ENCODE measurements at places on chromosomes 4 and X.

GRCh38 chr4:75637176-75637575, 6.8 kb upstream of the CDKL2 start:
- no peak for DNase-seq
- no peaks in the 10 kb centered on the region for H3K27me3 ChIP-seq
- H3K27ac ChIP-seq = peak overlapping the region; percentile 26
- H3K4me1 ChIP-seq = peaks cover 8% of the 10 kb centered on the region
- H3K4me3 ChIP-seq = no peak overlapping the region

DNA sequence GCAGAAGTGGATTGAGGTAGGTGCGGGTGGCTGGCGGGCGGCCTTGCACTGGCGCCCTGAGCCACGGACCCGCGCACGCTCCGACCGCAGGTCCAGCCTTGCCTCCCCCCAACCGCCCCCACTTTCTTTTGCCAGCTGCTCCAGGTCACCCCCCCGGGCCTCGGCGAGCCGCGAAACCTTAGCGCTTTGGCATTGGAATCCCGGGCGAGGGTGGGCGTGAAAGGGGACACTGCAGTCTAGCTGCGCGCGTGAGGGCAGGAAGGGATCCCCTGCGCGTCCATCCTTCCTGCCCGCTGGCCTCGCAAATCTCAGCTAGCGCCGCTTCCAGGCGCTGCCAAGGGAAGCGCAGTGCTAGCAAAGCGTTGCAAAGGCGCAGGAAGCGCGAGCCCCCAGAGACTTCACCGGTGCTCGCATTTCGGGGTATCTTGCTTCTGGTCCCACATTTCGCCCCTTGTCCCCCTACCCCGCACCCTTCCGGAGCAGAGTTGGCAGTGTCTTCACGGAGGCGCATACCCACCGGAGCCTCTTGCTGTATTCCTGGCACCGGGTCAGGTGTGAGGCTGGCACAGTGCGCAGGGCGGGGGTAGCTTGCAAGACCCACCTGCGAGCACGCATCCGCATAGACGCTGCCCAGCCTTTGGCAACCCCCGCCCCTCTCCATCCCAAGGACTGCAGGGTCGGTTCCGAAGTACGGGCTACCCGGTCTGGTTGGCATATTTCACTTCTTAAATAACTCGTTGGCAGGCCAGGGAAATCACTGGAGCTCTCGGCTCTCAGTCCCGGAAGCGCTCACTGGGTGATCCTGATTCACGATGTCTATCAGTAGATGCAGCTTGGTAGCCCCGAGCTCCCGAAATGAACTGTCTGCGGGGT, 104.4 kb downstream of the UCHL1 start:
- peak; percentile 67 for DNase-seq
- no peaks in the 10 kb centered on the region for H3K36me3 ChIP-seq
- peaks cover 33% of the 10 kb centered on the region for H3K4me1 ChIP-seq
- H3K4me3 ChIP-seq = peak overlapping the region; percentile 83

DNA sequence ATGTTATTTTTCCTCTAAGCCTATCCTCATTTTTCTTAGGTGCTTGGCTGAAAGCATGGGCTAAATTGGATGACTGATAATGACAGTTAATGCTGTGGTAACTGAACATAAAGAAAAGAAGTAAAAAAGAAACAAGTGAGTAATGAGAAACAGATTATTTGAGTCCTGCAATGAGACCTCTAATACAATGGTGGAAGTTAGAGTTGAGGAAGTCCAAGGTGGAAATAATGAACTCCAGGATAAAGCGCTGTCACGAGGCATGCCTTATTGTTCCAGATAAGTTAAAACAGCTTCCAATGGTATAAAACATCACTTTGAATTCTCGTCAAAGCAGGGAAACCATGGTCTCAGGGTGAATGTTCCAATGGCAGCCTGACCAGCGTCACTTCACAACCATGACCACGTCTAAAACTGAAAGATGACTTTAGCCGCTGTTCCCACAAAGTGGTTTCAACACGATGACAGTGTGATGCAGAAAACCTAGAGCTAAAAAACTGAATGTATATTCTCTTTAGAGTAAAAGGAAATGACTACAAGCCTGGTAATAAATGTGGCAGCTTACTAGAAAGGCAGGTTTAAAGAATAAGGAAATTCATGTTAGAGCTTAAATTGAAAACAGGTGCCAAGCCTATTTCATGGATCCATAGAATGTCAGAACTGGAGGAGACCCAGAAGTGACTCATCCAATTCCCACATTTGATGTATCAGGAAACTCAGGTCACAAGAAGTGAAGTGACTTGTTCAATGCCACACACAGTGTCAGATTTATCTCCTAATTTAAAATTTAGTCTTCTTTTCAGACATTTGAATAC, 202.6 kb upstream of the GYPA start:
- peaks cover 4% of the 10 kb centered on the region for H3K36me3 ChIP-seq
- peak overlapping the region; percentile 52 for H3K27ac ChIP-seq
- peaks cover 40% of the 10 kb centered on the region for H3K4me1 ChIP-seq
- H3K4me3 ChIP-seq = no peak overlapping the region
- no peaks in the 10 kb centered on the region for H3K27me3 ChIP-seq

- no peaks in the 10 kb centered on the region for H3K27me3 ChIP-seq
- no peak for DNase-seq
- no peak overlapping the region for H3K27ac ChIP-seq
- H3K4me1 ChIP-seq = no peaks in the 10 kb centered on the region
- H3K4me3 ChIP-seq = no peak overlapping the region
Observed at GRCh38 chrX:63250253-63250868, 100.8 kb downstream of the SPIN4 start.

DNA sequence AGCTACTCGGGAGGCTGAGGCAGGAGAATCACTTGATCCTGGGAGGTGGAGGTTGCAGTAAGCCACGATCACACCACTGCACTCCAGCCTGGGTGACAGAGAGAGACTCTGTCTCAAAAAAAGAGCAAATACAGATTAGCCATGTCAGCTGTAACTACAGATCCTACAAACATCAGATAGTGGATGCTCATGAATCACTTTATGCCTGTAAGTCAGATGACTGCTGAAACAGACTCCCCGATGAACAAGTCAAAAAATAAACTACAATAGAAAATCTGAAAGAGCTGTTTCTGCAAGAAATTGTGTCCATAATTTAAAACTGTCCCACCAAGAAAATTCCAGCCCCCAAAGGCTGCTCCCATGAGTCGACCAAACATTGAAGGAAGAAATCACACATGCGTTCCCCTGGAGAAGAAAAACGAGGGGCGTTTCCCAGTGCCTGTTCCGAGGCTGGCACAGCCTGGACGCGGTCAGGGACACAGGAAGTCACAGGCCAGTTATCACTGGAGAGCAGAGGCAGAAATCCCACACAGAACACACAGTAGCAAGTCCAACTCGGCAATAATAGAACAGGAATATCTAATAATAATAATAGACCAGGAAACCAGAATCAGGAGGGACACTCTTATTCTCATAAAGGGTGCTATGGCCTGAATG, 30.0 kb upstream of the GTPBP6 start:
- peak overlapping the region; percentile 7 for H3K27ac ChIP-seq
- no peak overlapping the region for H3K4me3 ChIP-seq
- peaks cover 26% of the 10 kb centered on the region for H3K36me3 ChIP-seq
- DNase-seq = peak; percentile 2

DNA sequence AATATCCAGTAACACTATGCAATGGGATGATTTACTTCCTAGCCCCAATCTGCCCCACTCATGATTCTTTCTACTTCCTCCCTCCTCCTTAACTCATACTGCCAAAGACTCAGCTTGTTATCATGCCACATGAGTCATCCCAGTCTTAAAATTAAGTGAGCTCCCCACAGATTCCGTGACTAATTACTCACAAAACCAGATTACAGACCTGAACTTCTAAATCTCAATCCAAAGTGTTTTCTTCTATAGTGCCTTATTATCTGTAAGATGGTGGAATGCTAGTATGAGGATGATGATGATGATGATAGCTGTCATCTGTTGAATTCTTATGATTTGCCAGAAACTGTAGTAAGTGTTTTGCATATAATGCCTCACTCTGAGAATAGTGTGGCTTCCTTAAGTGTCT, 27.7 kb upstream of the GPC3 start:
- no peak overlapping the region for H3K27ac ChIP-seq
- H3K27me3 ChIP-seq = no peaks in the 10 kb centered on the region
- H3K4me1 ChIP-seq = peaks cover 37% of the 10 kb centered on the region
- no peaks in the 10 kb centered on the region for H3K36me3 ChIP-seq
- DNase-seq = no peak
